Stimulated activated CD4-positive, alpha-beta T cell treated with anti-CD3 and anti-CD28 coated beads, Interleukin-15, amount 100 ng/mL, for 1 hour (primary cell): ENCODE measurements at places on chromosomes 5 and 9.

- no peak for DNase-seq
Measured at GRCh38 chr9:134413890-134414623, 87.8 kb downstream of the RXRA start.

- no peak for DNase-seq
Measured at GRCh38 chr9:20084125-20084524, 295.3 kb upstream of the SLC24A2 start.

- no peak for DNase-seq
Measured at GRCh38 chr5:94080390-94080789, 339.0 kb upstream of the POU5F2 start.

- DNase-seq: no peak
Measured at GRCh38 chr5:10441992-10442435, 335 bp downstream of the ROPN1L start.

- DNase-seq: no peak
Measured at GRCh38 chr5:10536931-10537579, 26.8 kb upstream of the ANKRD33B start.

GRCh38 chr9:70403618-70404025 is 10.8 kb downstream of the KLF9 start:
- no peak for DNase-seq

- no peak for DNase-seq
Measured at GRCh38 chr9:126647585-126648411, 34.1 kb downstream of the LMX1B start.

DNA sequence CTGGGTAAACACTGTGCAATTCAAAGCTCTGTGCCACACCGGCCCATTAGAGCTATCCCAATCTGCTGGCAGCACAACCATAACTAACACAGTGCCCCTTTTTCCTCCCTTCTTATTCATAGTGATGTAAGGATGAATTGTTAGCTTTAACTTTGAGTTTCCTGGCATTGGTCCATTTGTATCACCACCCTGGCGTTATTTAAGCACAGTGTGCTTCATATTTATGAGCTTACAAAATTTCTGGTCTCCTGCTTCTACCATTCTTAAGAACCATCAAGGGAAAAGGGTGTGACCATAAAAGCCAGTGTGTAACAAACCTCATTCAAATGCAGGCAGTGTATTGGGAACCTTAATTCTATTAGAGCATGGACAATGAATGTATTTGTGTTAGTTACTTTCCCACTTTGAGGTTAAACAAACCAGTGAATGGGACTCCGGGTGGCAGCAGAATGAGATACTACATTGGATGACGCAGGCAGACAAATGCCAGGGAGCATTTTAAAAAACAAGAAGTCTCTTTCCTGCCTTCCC is 222.6 kb downstream of the TMEM161B start:
- no peak for DNase-seq

GRCh38 chr5:3258050-3258449 is 337.6 kb upstream of the IRX1 start:
- DNase-seq: no peak

GRCh38 chr9:125437771-125438221 is 176.2 kb downstream of the GAPVD1 start:
- no peak for DNase-seq

GRCh38 chr5:490116-491106 is 33.8 kb downstream of the SLC9A3 start:
- no peak for DNase-seq

DNA sequence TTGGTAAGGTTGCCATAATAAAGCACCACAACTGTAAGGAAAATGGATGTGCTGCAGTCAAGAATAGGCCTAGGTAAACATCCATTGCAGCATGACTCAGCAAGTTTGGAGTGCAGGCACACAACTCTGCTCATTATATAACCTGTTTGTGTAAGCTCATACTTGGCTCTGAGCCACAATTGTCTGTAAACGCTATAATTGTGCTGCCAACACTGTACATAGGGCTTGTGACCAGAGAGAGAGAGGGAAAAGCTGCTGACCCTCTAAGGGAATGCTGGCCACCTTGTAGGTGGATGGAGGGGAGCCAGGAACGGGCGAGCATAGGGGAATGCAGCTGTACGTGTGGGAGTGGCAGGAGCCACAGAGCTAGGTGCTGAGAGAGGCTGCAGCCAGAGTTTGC is 2186.5 kb upstream of the ACO1 start:
- DNase-seq: no peak

DNA sequence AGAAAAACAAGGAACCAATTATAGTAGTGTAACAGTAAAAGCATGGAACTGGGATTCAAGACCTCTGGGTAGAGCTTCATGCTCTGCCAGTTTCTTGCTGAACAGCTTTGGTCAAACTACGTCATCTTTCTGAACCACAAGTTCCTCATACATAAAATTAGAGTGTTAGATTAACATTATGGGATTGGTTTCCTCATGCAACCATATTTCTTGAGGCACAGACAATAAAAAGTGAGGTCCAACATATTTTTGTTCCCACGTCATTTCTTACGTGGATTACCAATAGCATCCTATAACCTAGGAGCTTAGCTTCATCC is 354.8 kb downstream of the TMEM232 start:
- no peak for DNase-seq

DNA sequence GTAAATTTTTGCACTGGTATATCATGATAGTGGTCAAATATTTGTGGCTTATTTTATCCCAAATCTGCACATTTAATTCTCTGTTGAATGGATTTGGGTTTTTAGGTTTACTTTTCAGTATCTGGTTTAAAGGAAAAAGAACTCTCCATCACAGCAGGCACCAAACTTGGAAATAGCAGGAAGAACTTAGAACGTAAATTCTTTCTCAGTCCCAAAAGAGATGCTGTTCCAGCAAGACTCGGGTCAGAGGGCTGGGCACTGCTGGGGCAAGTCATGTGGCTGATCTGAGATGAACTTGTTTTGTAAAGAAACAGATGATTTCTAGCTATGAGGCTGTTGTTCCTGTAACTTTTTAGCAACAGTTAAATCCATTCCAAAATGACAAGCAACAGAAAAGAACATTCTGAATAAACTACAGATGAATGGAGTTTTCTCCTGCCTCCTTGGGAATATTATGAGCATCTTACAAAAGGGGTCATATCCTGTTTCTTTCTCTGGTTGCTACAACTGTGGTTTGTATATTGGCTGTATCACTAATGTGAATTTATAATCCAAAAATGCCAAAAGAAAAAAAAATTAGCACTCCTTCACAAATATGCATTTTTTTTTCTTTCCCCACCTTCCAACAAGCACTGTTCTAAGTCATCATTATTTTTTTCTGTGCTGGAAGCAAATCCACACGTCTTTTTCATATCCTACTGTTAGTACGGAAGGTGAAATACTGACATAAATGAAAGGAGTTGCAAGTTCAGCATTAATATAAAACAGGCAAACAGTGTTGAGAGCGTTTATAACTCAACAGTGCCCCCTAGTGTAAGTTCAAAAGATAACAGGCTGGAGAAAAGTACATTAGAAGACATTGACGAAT is 31.1 kb downstream of the OR2K2 start:
- no peak for DNase-seq

GRCh38 chr5:175448276-175448675 is 4.3 kb upstream of the DRD1 start:
- no peak for DNase-seq

GRCh38 chr9:26893030-26893676 is 551 bp upstream of the CAAP1 start:
- no peak for DNase-seq

DNA sequence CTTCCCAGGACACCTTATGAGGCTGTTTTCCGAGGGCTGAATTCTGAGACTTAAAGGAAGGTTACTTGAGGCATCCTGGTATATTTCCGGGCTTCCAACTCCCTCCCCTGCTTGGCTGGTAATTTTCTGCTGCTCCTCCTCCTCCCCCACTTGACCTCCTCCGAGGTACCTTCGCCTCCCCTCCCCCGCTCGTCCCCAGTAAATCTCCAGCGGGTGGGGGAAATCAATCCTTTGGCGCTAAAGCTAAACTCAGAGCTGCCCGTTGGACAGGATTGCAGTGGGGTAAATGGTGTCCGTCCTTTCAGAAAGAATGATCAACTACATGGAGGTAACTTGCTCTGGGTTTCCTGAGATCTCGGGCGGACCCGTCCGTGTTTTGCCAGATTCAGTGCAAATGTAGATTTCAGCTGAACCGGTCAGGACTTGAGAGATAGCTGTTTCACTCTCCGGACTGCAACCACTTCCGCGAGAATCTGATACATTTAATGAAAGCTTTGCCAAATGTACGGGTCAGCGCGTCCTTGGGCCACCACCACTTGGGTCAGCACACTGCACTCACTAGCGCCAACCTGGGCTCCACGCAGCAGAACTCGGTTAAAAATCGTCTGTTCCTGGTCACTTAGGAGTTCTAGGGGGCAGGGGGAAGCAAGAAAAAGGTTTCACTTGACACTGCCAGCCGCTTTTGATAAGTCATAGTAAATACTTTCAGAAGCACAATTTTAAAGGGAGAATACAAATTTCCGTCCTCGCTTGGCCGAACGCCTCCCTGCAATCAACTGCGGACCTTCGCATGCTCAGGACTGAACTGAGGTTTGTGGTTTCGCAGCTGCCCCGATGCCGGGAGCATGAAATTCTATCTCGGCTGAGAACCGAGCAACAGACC is 4.6 kb upstream of the ISL1 start:
- no peak for DNase-seq

GRCh38 chr5:180799194-180799593 is 3.4 kb downstream of the MGAT1 start:
- DNase-seq: no peak

GRCh38 chr5:37005946-37006540 is 129.5 kb downstream of the NIPBL start:
- DNase-seq: no peak

GRCh38 chr9:18009902-18010301 is 431.0 kb downstream of the SH3GL2 start:
- DNase-seq: no peak

GRCh38 chr5:88830567-88830966 is 52.4 kb downstream of the MEF2C start:
- DNase-seq: no peak

GRCh38 chr9:77830618-77831285 is 182.6 kb upstream of the GNA14 start:
- DNase-seq: no peak

GRCh38 chr5:40962207-40962955 is 53.1 kb downstream of the C7 start:
- DNase-seq: no peak

- no peak for DNase-seq
Measured at GRCh38 chr5:120304663-120305062, 159.4 kb upstream of the PRR16 start.

DNA sequence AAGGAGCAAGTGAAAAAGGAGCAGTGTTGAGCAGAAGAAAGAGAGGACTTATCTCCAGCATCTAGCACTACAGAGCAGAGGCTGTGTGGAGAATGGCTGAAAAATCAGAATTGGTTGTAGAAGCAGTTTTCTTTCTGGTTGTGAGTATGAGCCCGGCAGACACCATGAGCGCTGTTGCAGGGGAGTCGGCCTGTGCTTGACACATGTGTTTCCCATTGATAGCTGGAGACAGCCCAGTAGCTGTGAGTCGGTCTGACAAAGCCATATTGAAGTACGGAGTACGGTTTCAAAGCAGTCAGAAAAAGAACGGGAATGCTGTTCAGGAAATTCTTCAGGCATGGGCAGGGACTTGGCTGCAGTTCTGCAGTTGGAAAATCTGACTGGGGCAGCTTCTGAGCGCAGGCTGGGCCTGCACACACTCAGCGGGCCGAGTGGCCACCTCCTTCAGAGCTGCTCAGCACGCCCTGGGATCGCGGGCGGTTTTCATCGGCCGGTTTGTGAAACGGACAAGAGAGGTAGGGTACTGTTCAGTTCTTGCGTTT is at the start of gene SGCD:
Gene SGCD (plus strand): TSS at position 447 of the 542 bp plus-strand sequence.
- no peak for DNase-seq

- DNase-seq: peak; percentile 64
Measured at GRCh38 chr5:134527156-134527960, 1.9 kb downstream of the JADE2 start.

GRCh38 chr5:1013238-1013947 is 4.8 kb downstream of the NKD2 start:
- DNase-seq: no peak
